ENCODE measurements at places on chromosomes 11 and 22.

DNA sequence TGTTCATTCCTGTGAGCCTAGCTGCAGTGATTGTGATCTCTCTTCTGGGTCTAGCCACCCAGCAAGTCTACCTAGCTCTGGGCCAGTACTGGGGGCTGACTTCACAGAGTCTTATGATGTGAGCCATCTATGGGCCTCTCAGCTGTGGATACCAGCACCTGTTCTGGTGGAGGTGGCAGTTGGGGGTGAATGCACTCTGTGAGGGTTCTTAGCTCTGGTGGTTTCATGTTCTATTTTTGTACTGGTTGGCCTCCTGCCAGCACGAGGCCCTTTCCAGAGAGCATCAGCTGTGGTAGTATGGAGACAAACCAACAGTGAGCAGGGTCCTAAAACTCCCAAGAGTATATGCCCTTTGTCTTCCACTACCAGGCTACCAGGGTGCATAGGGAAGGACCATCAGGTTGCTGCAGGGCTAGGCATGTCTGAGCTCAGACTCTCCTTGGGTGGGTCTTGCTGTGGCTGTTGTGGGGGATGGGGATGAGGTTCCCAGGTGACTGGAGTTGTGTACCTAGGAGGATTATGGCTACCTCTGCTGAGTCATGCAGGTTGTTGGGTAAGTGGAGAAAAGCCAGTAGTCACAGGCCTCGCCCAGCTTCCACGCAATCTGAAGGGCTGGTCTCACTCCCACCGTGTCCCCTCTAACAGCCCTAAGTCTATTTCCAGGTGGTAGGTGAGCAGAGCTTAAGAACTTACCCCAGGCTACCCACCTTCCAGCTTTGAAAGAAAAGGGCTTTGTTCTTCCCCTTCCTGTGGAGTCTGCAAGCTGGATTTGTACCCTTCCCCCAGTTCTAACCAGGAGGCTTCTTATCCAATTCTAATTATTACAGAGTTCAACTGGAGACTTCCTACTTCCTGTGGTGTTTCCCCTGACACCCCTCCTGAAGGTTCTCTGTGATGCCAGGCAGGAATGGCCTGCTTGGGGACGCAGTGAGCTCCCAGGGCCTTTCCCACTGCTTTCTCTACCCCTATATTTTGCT, 250.7 kb downstream of the LUZP2 start:
- DNase-seq = no peak

DNA sequence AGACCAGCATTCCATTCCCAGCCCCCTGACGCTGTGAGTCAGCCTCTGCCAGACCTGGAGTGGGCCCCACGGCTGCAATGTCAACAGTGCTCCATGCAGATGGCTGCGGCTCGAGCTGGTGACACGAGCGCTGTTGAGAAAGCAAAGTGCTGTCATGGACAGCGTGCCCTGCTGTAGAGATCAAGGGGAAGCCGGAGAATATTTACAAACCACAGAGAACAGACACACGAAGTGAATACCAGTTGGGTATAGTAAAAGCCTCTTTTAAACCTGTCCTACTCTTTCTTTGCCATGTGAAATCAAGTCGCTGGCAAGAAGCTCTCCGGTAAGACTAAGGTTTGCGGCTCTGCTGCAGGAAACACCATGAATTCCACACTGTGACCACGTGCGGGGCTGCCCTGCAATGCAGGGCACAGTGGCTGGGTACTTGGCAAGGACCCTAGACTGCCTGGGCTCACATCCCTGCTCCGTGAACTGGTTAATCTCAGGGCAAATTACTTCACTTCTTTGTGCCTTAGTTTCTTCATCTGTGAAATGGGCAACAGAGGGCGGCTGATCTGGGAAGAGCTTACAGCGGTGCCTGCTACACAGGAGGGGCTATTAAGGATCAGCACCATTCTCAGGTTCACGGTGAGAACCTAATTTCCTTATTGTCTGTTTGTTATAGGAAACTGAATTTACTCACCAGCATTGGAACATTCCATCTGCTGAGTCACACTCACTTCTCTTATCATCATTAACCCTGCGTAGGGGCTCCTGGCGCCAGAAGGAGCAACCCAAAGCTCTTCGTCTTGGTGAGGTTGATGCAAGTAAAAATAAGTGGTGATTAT, 27.8 kb upstream of the ELFN2 start:
- DNase-seq = peak; percentile 87

DNA sequence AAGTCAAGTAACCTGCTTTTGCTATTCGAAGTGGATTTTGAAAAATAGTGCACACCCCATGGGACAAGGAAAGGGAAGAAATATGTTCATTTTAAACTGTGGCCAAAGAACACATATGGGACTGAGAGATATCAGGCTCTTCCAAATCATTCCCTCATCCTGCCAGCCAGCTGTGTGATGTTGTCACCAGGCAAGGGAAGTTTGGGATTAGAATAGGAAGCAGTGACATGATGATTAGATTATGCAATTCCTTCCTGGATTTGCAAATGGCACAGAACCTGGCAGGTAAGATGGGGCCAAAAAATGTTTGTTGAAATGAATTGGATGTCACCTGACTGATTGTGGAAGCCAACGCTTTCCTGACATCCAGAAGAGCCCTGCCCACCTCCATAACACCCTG, 4.9 kb upstream of the SCN3B start:
- DNase-seq = no peak

- DNase-seq = no peak
Observed at GRCh38 chr22:47367993-47368945, 605.8 kb downstream of the TBC1D22A start.

DNA sequence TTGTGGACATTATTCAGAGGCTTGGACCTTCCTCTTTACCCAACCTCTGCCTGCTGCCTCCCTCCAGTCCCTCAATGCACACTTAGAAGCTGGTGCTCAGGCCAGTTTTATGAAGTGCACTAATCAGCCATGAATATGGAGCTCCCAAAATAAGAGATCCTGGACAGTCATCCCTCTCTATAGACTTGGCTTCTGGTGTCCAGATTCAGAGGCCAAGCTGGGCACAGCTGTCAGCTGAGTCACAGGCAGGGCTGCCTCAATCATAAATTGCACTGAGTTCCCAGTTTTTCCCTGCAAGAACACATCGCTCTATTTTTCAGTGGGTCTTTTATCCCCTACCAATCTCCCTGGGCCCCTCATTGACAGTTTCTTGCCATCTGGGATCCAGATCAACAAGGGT, 161.7 kb upstream of the CADM1 start:
- no peak for DNase-seq

DNA sequence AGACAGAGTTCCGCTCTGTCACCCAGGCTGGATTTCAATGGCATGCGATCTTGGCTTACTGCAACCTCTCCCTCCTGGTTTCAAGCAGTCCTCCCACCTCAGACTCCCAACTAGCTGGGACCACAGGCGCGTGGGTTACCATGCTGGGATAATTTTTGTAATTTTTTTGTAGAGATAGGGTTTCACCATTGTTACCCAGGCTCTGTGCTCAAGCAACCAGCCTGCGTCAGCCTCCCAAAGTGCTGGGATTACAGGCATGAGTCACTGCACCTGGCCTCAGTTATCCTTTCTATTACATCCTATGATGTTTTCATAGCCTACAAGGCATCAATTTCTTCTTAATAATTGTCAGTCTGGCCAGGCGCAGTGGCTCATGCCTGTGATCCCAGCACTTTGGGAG, 36.5 kb downstream of the LRRC74B start:
- DNase-seq = no peak

DNA sequence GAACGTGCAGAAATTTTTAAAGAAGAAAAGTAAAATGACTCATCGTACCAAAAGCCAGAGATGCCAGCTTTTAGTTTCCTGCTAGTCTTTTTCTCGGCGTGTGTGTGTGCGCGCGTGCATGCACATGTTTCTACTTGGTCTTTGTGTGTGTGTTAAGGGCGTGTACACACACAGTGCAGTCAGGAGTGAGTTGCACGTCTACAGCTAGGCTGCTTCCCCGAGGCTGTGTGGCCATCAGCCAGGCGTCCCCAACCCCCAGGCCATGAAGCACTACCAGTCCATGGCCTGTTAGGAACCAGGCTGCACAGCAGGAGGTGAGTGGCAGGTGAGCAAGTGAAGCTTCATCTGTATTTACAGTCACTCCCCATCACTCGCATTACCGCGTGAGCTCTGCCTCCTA, 36.4 kb downstream of the KCNQ1 start:
- DNase-seq = no peak

- DNase-seq = no peak
Observed at GRCh38 chr11:46766656-46767055, 47.6 kb downstream of the F2 start.
